GM12891 (cell line): ENCODE measurements at places on chromosomes 5 and 9.

GRCh38 chr9:137311171-137311985 lies 9.3 kb upstream of the NRARP start:
- peak; percentile 20 for DNase-seq

- DNase-seq, result no peak
Measured at GRCh38 chr5:33339413-33339812, 101.4 kb upstream of the TARS1 start.

DNA sequence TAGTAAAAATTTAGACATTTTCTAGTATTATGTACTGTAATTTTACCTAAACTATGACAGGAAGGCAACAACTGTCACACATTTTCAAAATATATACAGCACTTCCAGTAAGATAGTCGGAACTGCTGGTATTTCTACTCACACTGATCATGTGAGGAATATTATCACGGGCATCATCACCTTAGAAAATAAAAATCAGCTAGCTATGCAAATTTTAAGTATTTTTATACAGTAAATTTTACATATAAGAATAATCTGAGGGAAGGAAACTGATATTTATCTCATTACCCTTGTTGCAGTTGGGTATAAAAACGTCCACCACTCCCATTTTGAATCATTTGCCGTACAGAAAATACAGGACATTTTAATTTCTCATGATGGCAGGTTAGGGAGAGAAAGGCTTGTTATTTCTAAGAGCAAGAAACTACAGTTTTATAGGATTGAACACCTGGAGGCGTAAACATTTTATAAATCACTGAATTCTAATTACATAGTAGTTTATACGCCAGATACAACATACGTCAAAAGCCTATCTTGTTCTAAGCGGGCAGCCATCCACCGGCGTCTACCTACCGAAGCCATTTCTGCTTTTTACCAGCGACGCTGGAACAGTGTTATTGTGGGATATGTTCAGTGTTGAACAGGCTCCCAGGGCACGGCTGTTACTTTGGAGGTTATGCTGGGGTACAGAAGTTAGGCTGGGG lies 729 bp upstream of the TNPO1 start:
- DNase-seq, result no peak

DNA sequence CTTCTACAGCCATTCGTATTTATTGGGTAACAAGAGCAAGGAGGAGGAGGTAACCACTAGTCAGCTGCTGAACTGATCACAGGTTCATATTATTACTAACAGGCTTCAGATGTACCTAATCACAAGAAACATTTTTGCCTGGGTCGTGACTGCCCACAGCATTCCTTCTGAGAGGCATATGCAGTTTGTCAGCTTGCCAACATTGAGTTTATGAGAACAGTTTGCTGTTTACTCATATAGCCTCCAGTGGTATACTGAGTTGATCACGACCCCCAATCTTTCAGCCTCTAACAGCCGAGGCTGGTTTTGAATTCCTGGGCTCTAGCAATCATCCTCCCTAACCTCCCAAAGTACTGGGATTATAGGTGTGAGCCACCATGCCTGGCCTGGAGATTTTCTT lies 693.6 kb downstream of the TLE1 start:
- DNase-seq, result no peak

- no peak for DNase-seq
Measured at GRCh38 chr5:172156541-172156994, 31.5 kb downstream of the STK10 start.

DNA sequence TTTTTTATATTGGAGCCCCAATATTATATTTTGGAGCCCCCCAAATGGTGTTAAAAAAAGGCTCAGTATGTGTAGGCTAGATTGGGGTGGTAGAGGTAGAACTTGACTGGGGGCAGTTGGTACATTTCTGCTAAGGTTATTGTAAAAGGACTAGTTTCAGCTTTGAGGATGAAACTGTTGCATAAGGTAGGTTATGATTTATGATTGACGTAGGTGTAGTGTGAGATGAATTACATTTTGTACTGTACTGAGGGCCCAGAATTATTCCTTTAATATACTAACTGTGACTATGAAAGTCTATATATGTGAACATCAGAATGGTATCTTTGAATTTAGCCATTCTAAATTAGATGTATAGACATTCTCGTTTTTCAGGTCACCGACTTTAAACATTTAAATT lies 3.6 kb downstream of the RIC1 start:
- DNase-seq, result no peak

GRCh38 chr9:7186175-7186574 lies 428.4 kb downstream of the KDM4C start:
- no peak for DNase-seq

DNA sequence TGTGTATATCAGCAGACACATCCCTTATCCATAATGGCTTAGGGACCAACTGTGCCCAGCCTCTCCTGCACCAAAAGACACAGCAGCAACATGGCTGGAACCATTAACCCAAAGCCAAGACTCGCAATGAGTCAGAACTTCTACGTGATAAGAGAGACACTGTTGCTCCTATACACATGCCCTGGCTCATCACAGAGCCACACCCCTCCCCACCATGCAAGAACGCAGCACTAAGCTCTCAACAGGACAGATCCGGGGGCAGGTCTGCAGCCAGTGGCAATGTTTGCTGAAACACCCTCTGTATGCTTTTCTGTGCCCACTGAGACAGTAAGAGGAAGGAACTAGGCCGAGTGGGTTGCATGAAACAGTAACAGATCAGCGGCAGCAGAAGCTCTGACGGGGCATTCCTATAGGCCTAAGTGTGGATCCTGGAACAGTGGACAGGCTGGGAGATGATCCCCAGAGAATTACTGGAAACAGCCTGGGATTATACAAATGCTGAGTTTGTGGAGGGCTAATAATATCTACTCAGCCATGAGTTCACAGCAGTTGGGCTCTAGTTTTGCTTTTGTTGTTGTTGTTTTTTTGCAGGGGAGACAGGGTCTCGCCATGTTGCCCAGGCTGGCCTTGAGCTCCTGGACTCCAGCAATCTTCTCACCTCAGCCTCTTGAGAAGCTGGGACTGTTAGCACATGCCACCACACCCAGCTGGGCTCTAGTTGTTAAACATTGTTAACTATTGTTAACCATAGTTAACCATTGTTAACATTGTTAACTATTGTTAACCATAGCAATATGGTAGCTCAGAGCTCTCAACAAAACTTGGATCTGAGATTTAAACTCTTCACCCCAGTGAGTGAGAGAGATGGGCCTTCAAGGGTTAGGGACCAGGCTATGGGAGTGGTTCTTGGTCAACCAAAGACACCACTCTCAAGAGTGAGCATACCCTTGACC lies 41.0 kb downstream of the B4GALT1 start:
- no peak for DNase-seq

GRCh38 chr5:96247097-96247701 lies 185.8 kb downstream of the PCSK1 start:
- DNase-seq, result no peak

GRCh38 chr5:14728459-14728938 lies 64.0 kb downstream of the OTULIN start:
- no peak for DNase-seq

GRCh38 chr5:7208938-7209337 lies 187.0 kb upstream of the ADCY2 start:
- DNase-seq, result no peak

DNA sequence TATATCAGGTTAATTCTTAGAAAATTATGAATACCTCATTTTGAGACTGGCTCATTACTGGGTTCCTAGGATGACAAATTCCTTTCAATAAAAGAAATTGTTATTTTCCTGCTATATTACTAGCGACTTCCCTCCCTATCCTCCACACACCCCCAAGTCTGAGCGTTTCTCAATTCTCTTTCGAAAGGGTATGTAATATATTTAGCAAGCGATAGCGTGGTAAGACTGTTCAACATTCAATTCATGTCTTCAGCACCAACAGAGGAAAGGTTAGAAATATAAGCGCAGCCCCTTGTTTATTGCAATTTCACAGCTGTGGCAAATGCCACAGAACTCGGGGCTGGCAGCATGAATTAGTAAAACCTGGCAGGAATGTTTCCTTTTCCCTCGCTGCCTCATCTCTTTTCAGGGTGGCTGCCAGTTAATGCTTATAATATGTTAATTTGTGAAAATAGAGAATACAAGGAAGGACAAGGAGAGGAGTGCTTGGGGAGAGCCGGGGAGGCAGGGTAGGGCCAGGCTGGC lies 152.7 kb upstream of the TBCA start:
- DNase-seq, result no peak

DNA sequence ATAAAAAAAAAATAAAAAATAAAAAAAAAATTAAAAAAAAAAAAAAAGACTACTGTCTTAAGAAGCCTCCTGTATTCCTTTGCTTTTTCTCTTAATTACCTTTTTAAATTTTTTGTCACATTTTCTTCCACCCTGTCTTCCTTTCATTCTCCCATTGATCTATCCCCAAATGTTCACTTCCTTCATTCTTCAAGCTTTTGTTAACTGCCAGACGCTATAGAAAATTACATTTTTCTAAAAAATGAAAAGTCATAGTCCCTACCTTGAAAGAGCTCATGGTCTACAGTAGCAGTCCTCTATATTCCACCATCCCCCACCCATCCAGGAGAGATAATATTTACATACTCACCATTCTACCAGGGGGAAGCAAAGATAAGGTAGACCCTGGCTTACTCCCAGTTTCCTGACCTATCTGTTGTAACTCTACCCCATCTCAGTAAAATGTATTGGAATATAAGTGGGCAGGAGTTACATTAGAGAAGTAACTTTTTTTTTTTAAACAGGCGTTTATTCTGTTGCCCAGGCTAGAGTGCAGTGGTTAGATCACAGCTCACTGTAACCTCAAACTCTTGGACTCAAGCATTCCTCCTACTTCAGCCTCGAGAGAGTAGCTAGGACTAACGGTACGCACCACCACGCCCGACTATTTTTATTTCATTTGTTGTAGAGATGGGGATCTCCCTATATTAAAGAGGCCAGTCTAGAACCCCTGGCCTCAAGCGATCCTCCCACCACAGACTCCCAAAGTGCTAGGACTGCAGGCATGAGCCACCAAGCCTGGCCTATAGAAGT lies 3.8 kb upstream of the PRKAA1 start:
- DNase-seq, result no peak

DNA sequence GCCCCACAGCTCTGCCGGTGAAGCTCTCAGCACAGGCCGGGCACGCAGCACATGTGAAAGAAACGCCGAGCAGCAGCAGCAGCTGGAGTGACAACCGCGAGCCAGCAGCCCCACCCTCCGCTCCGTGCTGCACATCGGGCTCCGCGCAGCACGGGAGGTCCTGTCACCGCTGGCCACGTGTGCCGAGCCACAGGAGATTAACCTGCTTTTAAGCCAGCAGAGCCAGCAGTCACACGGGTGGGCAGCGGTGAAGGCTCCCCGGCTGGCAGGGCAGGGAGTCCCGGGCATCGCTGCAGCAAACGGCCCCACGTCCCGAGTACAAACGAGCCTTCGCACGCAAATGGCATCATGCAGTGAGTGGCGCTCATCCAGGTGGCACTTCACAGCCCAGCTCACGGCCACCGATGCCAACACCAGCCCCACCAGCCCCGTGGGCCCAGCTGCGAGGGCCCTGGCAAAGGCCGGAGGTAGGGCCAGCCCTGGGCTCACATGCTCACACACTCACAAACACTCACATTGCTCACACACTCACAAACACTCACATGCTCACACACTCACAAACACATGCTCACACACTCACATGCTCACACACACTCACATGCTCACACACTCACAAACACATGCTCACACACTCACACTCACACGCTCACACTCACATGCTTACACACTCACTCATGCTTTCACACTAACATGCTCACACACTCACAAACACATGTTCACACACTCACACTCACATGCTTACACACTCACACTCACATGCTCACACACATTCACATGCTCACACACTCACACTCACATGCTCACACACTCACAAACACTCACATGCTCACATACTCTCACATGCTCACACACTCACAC lies 11.1 kb downstream of the CCDC187 start:
- DNase-seq, result no peak

DNA sequence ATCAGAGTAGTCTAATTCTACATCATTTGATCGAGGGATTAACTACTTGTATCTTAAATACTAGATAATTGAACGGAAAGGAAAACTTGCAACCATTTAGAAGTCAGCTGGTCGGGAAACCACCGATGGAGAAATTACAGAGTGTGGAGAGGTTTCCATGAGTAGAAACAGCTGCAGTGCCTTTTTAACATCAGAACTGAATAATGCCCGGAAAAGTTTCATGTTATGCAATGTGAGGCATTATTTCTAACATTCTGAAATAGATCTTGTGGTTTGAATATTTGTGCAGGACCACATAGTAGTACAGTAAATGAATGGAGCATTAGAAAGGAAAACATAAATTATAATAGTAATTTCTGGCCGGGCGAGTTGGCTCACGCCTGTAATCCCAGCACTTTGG lies 88.1 kb upstream of the RNF180 start:
- no peak for DNase-seq

GRCh38 chr5:108727236-108727650 lies 20.5 kb upstream of the FER start:
- no peak for DNase-seq

DNA sequence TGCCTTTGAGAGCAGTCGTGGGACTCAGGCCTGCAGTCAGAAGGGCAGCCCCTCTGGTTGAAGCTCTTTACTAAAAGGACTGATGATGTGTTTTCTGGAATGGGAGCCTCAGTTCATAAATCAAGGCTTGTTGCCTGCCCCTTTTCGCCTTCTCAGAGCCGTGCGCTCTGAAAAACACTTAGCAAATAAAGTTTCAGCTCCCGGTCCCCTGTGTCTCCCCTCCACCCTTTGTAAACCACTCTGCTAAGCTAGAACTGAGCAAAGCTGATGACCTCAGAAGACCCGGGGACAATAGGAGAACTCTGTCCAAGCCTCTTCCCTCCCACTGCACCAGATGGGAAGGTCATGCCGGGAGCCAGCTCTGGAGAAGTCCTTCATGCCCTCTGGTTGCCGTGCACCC lies 39.3 kb upstream of the ADRA1B start:
- DNase-seq, result no peak

GRCh38 chr5:56039985-56040384 lies 45.2 kb upstream of the IL6ST start:
- DNase-seq, result no peak

GRCh38 chr5:6158974-6159831 lies 219.1 kb downstream of the MED10 start:
- DNase-seq, result no peak

GRCh38 chr5:112070022-112070421 lies 313.0 kb upstream of the NREP start:
- DNase-seq, result no peak

DNA sequence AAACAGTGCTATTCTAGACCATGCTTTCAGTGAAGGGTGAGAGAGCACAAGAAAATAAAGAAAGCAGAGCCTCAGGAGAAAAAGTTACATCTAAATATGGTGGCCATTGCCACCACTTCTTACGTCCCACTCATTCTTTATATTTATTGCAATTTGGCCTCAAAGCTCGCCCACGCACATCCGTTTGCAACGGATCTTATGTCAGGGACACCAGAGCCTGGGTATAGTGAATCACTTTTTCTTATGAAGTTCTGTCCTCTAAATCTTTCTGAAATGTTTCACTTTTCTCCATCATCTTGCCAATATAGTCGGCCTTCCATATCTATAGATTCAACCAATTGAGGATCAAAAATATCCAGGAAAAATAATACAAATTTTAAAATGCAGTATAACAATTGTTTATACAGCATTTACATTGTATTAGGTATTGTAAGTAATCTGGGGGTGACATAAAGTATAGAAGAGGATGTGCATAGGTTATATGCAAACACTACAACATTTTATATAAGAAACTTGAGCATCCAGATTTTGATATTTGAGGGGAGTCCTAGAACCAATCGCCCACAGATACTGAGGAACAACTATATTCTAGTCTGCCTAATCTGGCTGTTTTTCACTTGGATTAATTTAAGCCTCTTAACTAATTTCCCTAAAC lies 35.2 kb downstream of the GOLPH3 start:
- no peak for DNase-seq

GRCh38 chr9:101540069-101540468 lies 6.4 kb downstream of the RNF20 start:
- no peak for DNase-seq

- no peak for DNase-seq
Measured at GRCh38 chr5:34891981-34892380, 23.3 kb downstream of the RAD1 start.
